ENCODE measurements at places on chromosomes 2 and 18.

DNA sequence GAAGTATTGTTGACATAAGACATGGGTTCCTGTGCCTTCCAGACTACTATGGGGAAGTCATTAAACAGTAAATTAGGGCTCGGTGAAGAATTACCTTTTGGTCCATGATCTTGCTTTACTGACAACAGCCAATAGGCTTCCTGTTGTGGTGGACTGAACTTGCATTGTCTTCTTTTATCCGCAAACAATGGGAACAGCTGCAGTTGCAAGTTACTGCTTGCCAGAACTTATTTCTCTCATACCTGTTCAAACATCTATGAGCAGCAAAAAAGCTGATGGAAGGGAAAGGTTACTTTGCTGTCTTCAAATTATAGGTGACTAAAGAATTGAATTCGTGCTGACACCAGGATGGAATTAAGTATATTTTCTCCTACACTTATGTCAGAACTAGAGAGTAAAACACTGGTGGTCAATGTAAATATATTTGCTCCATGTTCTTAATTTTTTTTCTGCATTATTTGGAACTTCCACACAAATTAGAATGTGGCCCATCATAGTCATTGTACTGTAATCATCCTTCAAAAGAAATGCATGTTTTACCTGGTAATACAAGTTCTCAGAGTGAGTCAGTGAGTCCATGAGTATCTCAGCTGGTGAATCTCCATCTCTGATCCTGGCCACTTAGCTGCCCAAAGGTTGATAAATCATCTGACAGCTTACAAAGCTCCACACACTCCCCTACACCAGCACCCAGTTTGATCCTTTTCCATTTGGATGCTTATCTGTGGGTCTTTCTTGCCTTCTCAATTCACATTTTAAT is 37.3 kb upstream of the RNF152 start:
- no peak for DNase-seq

GRCh38 chr2:96329456-96329855 is 4.3 kb downstream of the ITPRIPL1 start:
- DNase-seq = no peak

GRCh38 chr2:140601801-140602200 is 1529.0 kb downstream of the LRP1B start:
- DNase-seq = no peak

GRCh38 chr2:184620367-184620766 is 22.0 kb downstream of the ZNF804A start:
- DNase-seq = no peak

DNA sequence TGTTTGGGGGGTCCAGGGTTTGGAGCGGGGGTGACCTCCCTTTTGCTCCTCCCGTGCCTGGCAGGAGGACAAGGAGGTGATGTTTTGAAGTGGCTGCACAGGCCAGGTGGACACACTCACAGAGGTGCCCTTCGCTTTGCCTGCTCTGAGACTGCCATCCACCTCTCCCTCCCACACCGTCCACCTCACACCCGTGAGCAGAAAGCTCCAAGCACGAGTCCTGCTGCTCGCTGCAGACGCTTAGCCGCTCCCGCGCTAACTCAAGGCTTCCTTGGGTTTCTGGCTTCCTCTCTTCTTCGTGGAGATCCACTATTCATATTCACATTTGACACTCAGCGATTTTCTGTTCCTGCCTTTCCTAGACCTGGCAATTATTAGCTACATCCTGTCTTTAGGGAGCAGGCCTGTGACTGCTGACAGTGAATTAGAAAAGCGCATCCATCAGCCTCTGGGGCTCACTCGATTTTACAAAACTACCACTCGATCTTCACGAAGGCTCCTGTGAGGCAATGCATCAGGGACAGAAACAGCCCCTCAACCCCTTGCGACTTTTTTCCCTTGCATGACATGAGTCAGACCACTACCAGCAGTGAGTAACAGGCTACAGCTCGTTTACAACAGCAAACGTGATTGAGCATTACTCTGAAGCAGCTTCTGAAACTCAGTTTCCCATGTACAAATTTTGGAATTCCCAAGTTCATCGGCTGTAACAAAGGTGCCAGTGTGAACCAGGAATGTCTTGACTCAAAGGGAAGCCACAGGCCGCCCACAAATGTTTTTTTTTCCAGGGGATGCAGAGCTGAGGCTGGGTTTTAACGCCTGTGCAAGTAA is 238.7 kb upstream of the SOX11 start:
- DNase-seq = no peak

DNA sequence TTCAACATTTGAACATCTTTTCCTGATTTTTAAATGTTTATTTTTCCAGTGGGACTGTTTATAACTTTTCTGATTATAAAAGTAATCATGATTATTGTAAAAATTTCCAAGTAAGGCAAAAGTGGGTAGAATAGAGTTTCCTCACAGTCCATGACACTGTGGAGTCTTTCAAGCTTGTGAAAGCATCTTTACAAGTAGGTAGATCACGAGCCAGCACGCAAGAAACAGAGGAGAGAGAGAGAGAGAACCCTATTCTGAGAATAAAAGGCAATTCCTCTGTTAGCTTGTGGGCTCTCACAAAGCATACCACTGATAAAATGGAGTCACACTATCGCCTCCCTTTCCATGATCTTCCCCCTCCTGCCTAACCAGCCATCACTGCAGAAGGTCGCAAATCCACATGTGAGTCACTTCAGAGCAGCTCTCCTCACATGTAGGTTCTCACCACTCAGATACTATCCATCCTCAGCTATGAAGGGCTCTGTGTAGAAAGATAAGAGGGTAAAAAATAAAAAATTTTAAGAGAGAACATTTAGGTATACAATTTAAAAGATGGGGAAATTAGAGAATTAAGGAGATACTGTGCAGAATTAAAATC is 40.3 kb downstream of the AAK1 start:
- no peak for DNase-seq

DNA sequence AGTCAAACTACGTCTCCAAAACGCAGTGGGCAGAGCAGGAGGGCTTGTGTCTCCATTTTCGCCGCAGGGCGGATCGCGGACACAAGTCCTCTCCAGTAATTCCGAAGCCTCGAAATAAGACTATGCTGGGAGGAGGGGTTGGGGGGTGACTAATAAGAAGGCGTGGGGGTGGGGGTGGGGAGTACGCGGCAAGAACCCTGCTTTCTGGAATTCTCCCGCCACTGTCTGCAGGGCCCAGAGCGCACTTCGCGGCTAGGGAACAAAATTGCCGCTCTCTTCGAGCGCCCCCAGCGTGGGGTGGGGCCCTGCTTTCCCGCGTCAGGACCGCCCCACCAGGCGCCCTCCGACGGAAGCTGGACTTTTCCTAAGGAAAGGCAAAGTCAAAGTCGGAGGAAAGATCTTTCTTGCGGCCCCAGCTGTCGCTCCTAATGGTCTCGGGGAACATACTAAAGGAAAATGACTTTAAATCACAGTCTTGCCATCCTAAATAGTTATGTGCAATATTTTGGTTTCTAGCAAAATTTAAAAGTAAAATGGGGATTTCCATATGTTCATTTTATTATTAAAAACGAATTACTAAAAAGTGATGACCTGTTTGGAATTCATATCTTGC is 11.9 kb downstream of the NR4A2 start:
- no peak for DNase-seq

Data from effector CD4-positive, alpha-beta T cell (primary cell).